ENCODE measurements at places on chromosomes 11 and 22.

DNA sequence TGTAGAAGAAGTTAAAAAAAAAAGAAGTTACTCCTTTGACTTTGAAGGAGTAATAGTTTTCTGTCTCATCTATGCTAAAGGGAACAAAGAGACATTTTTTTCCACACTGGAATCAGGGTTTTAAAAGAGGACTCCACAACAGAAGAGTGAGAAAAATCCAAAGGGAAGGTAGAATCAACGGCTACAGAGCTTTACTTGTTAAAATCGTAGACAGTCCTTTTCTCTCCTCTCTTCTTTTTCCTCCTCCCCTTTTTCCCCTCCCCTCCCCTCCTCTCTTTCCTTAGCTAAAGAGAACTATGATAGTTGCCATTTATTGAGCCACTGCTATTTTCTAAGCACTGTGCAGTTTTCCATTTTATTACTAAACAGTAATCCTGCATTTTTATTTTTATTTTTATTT is 29.2 kb downstream of the DDIAS start:
- no peak for DNase-seq

DNA sequence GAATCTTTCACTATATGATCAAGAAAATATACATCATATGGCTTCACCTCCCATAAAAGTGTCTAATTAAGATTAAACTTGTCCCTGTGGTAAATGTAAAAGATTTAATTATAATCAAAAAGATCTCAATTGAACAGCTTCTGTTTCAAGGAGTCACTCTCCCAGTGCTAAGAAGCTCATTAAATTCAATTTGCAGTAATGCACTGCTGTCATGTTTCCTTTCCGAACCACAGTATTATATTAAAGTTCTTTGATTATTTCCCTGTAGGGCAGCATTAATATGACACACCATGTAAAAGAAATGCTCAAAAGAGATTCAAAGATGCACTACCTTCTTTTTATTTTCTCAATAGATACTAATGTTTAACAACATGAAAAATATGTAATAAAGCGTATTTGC is 758.4 kb downstream of the LRRC4C start:
- DNase-seq = no peak

DNA sequence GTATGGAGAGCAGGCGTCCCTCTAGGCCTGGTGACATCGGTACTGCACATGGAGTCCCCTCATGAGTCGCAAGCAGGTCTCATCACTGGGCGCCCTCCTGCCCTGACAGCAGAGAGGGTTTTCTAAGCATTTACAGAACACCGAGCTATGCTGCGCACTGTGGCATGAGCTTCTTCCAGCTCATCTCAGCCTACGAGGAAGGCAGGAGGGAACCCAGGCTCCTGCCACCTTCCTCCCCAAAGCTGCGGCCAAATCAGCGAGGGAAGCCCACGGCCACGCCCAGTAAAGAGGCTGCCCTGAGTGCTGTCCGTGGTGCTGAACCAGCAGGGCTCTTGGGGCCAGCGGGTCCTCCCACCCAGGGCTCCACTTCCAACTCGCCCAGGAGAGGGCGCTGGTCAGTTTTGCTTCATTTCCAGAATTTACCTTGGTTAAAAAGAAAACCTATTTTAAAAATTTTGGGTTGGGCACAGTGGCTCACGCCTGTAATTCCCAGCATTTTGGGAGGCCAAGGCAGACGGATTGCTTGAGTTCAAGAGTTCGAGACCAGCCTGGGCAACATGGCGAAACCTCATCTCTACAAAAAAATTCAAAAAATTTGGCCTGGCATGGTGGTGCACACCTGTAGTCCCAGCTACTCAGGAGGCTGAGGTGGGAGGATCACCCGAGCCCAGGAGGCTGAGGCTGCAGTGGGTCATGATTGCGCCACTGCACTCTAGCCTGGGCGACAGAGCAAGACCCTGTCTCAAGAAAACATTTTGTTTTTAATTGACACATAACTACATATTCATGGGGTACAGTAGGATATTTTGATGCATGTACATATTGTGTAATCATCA is 34.2 kb downstream of the PHF21B start:
- DNase-seq = peak; percentile 91

- no peak for DNase-seq
Observed at GRCh38 chr11:123082977-123083376, 21.0 kb upstream of the HSPA8 start.

- DNase-seq = no peak
Observed at GRCh38 chr22:45742866-45743450, 71.3 kb downstream of the ATXN10 start.

DNA sequence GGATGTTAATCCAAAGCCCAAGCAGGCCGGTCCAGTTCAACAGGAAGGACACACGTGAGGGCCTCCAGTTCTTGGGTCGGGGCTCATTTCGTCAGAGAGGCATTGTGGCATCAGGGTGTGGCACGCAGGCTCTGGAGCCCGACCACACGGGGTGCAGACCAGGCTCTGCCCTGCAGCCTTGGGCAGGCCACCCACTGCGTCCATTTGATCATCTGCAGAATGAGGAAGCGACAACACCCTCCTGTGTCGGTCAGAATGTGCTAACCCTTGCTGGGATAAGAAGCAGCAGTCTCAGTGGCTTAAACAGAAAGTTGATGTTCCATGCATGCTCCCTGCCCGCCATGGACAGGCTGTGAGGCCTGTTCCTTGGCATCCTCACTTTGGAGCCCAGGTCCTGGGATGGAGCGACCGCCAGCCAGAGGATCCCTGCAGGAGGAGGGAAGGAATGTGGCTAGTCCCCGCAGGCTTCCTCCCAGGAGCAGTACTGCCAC is 10.8 kb downstream of the RIBC2 start:
- no peak for DNase-seq

DNA sequence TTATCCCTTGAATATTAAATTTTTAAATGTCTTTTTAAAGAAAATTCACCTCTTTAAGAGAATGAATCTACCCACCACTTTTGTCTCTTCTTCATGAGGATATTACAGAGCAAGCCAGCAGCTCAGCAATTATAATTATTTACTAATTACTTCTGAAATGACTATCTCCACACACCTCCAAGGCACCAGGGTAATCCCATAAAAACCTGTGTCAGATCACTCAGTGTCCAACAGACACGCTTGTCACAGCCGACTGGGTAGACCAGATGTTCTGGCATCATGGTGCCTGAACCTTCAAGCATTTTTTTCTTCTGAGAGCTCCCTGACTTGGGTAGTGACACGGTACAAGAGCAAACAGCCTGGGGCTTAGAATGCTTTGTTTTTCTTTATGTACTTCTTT is 61.4 kb downstream of the EFCAB6 start:
- DNase-seq = no peak

DNA sequence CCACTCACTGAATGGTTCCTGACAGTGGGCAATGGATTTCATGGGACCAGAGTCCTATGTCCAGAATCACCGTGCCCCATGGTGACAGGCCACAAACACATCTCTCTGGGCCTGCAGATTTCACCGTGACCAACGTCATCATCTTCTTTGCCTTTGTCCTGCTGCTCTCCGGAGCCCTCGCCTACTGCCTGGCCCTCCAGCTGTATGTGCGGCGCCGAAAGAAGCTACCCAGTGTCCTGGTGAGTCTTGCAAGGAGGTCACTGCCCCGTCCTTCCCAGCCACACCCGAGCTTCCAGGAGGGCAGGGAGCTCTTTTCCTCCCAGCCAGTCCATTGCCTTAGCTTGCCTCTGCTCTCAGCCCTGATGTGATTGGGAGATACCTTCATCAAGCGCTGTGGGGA is 9.3 kb downstream of the IL10RA start:
- no peak for DNase-seq

DNA sequence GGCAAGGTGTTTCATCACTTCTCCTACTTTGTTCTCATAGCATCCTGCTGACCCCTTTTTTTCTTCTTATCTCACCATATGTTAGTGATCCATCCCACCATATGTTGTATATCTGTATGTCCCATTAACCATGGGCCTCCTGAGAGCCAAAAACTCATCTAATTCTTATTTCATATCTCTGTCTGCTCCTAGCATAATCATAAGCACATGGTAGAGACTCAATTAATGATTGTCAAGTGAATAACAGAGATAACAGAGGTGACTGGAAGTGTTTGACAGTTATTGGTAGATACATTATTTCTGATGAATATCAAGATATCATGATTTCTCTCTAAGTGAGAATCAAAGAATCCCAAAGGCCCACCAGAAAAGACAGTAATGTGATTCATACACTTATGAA is 138.1 kb upstream of the MPPED2 start:
- no peak for DNase-seq

- DNase-seq = peak; percentile 79
Observed at GRCh38 chr11:93541884-93542810, 1.0 kb downstream of the SMCO4 start.

DNA sequence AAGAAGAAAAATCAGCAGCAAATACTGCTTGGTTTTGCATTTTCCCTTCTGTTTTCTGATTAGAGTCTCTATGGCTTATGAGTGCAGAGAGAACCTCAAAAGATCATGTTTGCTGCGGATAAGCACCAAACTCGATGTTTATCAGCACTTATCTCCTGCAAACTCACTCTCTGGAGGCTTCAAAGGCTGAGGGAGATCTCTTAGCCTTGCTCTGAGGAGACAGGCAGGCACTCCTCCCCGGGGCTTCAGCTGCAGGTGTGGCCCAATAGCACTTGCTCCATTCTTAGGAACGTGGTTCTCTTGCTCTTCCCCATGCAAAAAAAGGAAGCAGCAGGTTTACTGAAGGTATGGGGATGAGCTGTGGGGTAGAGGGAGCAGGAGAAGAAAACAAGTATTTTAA is 45.1 kb downstream of the FLI1 start:
- DNase-seq = no peak
